Diencephalon (tissue), 1 donor: ENCODE measurements at places on chromosomes 16 and 17. TPM values are rescaled to one million over a fixed set of nuclear protein-coding genes. Genes with fewer than 3 reads are reported as not detected.

Gene NFE2L1
- 76.1 TPM for total RNA-seq

Gene SEPTIN12
- not detected for total RNA-seq

Gene B4GALNT2
- under 0.01 TPM for total RNA-seq

Gene KRTAP2-1
- not detected for total RNA-seq

Gene NPIPA3
- total RNA-seq = 0.69 TPM

Gene NPIPB9
- 4.6 TPM for total RNA-seq

Gene NETO2
- 163 TPM for total RNA-seq

Gene TERB1
- 0.23 TPM for total RNA-seq

Gene CDH13
- 42.7 TPM for total RNA-seq

Gene ZP2
- total RNA-seq = 0.23 TPM

Gene DNAAF8
- 2.1 TPM for total RNA-seq

Gene CLDN7
- total RNA-seq = 0.92 TPM
